ENCODE measurements at places on chromosomes 16 and 17.

- no peak for DNase-seq
Measured at GRCh38 chr17:9238340-9239245, 217.3 kb downstream of the NTN1 start.

- DNase-seq: no peak
Measured at GRCh38 chr17:68468334-68468733, 11.0 kb upstream of the WIPI1 start.

GRCh38 chr17:59488805-59489204 is 76.6 kb upstream of the DHX40 start:
- DNase-seq: no peak

DNA sequence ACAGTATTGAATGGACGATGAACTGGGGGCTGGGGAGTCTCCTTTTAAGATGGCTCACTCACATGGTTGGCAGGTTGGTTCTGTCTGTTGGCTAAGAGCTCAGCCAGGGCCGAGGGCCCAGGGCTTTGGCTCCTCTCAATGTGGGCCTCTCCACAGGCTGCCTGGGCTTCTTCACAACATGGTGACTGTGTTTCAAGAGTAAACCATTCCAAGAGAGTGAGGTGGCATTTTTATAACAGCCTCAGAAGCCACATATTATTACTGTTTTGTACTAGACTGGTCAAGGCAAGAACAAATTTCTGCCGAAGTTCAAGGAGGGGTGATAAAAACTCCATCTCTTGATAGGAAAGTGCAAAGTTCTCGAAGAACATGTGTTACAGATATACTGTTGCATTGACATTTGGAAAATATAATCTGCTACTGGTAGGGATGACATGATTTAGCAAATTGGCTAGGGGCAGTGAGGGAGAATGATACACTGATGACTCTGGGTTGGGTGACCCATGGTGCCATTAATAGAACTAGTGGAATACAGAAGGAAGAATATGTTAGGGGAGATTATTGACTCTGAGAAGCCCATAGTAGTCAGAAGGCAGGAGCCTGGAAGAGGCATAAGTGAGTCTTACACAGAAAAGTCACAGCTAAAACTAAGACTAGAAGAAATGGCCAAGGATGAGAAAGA is 13.7 kb downstream of the KRABD2 start:
- DNase-seq: no peak

GRCh38 chr16:72727565-72727964 is 320.4 kb downstream of the ZFHX3 start:
- DNase-seq: no peak

DNA sequence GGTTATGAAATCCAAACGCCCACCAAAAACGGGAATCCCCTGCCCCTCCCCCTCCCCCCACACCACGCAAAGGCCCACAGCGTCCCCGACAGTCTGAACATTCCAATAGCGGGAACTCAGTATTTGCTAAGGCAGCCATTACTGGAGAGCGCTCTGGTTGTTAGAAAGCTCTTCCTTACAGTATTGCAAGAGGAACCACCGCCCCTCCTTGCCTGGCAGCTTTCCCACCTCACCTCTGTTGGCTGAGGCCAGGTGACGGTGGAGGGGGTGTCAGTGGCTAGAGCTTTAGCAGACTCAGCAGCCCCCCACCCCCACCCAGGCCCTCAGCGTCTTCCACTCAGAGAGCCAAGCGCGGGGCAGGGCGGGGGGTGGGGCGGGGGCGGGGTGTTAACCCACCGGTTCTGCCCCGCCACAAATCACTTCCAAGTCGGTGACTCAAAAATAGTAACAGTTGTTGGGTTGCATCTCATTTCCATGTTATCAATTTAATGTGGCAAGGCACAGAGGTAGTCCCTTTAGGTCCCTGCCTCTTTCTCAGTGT is 2.2 kb upstream of the PLEKHH3 start:
- DNase-seq: peak; percentile 46

GRCh38 chr17:73586921-73587602 is 57.2 kb downstream of the SDK2 start:
- DNase-seq: peak; percentile 20

Measured in hematopoietic multipotent progenitor cell treated with erythropoietin and hydrocortisone succinate and interleukin-3 and kit ligand, for 8 days (in vitro differentiated cells).